ENCODE measurements at places on chromosomes 3 and 15. TPM values are rescaled to one million over a fixed set of nuclear protein-coding genes. Genes with fewer than 3 reads are reported as not detected.

The GRM7 gene
- not detected for total RNA-seq

The SERINC4 gene
- total RNA-seq = not detected

The PFN2 gene
- total RNA-seq = 437 TPM

The LEO1 gene
- total RNA-seq = 17.5 TPM

The CCR2 gene
- not detected for total RNA-seq

The IL17RB gene
- 0.22 TPM for total RNA-seq

The PRKCI gene
- total RNA-seq = 59.8 TPM

The CHST2 gene
- 23.1 TPM for total RNA-seq

DNA sequence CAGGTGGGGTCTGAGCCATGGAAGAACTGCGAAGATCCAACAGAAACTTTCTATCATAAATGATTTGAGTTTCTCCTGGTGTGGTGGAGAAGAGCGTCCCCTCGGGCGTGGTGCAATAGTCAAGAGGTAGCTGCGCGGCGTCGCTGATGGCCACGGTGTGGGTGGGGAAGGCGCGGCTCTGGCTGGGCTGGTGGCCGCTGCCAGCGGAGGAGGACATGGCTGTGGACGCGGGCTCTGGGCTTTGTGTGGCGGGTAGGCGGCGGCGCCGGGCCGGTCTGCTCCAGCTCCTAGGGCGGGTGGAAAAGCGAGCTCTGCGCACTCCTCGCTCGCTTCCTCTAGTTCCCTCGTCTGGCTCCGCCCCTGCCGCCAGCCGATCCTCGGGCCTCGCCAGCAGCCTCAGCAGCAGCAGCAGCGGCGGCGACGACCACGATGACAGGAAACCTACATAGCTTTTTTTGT is 5.9 kb downstream of the STARD9 start:
- DNase-seq = peak; percentile 94

GRCh38 chr3:89742546-89742945 is 635.1 kb downstream of the EPHA3 start:
- no peak for DNase-seq

DNA sequence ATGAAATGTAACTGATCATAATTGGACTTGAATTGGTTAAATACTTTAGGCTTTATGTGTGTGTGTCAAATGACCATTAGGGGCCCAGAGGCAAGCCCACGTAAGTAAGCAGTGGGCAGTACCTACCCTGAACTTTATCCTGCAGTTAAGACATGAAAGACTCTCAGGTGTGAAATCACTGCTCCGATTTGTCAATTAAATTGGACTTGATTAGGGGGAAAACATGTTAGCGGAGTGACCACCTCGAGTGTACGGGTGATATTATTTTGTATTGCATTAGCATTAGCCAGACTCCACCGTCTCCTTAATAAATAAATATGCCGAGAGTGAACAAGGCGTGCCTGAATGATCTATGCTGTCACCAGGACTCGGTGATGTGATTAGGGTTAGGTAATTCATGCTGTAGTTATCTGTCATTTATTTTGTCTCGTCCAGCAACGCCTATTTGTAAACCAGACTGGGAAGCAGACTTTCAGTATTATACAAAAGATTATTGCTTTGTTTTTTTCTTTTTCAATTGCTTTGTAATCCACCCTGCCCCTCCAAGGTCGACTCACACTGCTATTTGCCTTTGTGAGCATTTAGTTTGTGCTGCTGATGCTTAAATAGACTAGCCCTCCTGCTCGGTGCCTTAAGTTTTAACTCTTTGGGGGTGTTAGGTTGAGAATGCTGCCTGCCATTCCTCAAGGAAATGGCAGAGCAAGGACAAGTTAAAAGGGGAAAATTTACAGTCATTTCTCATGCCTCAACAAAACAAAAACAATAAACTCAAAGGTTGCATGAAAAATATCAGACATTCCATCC is 1.8 kb downstream of the RBMS3 start:
- no peak for DNase-seq

DNA sequence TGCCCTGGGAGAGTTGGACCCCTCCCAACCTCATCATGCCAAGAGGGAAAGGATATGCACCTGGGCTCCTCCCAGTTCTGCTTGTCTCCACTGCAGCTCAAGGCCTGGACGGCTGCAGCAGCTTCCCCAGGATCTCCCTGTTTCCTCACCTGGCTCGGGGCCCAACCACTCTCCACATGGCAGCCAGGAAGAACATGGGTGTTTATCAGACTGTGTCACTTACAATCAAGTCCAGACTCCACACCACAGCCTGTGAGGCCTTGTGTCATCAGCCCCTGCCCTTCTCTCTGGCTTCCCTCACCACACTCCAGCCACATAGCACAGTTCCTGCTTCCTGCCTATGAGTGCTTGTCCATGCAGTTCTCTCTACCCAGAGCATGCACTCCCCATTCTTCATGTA is 534.4 kb downstream of the EPHB1 start:
- DNase-seq = no peak

- no peak for DNase-seq
These were observed 1.1 kb upstream of the CD200R1 start for GRCh38 chr3:112976001-112976400.

DNA sequence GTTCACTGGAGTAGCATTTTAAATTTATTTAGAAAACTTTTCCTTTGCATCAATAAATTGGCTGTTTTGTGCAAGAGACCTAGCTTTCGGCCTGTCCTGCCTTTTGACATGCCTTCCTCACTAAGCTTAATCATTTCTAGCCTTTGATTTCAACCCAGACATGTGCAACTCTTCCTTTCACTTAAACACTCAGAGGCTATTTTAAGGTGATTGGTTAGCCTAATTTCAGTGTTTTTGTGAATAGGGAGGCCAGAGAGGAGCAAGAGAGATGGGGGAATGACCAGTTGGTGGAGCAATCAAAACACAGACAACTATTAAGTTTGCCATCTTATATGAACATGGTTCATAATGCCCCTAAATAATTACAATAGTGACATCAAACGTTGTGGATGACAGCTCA is 333.4 kb downstream of the SLC9A9 start:
- no peak for DNase-seq

DNA sequence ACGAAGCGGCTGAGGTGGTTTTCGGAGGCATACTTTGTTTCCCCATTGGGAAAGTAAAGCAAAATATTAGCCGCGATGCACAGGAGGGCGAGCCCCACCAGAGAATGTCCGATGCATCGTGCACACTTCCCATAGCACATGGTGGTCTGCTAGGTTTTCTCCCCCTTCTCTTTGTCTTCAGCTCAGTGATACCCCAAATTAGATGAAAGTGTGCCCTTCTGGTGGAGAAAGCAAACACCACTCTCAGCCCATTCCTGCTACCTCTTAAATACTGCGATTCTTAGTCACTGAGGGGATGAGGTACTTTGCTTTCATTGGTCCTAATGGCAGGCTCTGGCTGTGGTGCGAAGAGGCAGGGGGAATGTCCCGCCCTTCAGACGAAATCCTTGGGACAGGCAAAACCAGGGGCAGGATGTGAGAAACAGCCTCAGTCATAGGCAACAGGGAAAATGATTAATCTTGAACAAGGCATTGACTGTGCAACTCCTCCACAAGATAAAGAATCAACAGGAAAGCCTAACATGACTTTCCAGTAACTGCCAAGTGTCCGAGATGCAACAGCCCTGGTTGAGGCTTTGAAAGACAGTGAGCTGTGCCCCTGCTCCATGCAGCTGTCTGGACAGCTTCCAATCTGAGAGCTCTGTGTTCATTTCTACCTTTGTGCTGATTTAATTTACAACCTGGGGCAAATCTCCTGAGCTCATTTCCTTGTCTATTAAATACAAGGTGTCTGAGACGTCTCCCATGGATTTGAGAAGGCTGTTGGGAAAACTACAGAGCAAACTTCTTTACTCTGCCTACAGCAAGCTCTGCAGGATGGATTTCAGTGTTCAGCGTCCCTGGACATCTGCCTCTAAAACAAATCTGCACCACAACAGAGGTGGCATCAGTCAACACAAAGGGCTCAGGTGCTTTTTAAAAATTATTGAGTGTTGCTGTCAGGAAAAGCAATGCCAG is at the start of gene TM4SF1:
TM4SF1 (minus strand) TSS at position 242 of the 957 bp plus-strand sequence; CDS start at position 140, 102 bp downstream.
- no peak for DNase-seq

GRCh38 chr3:30007668-30008067 is 598.7 kb upstream of the TGFBR2 start:
- DNase-seq = no peak

DNA sequence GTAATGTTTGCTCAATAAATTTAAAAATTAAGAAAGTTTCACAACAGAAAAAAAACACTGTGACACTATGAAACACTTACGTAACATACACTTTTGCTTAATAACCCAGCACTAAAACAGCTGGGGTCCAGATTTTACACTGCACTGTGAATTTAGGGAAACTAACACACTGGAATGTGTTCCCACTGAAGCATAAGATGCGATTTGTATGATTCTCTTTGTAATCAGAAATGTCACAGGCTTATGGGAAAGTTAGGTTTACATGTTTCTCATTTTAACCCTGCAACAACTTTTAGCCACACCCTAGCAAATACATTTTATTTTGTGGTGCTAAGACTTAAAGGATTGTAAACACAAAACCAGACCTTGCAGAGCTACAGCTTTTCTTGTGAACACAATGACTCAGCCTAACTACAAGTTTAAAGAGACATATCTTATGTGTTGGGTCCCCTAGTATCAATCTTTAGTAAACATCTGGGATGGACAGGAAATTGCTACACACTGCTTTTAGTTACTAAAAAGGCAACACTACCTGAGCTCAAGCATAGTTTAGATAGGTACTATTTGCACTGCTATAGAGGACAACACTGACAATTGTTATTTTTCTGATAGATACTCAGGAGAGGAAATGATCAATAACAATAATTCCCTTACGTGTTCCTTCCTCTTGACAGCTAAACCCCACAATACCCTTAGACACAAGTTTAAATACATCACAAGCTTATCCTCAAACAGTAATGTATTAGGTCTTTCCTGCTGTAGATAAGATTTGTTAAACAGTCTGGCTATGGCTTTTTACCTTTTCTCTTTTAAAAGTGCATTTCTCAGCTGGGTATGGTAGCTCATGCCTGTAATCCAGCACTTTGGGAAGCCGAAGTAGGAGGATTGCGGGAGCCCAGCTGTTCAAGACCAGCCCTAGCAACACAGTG is 3.8 kb downstream of the PLD1 start:
- no peak for DNase-seq

GRCh38 chr3:38264353-38264771 is 1.2 kb upstream of the SLC22A13 start:
- DNase-seq = no peak

DNA sequence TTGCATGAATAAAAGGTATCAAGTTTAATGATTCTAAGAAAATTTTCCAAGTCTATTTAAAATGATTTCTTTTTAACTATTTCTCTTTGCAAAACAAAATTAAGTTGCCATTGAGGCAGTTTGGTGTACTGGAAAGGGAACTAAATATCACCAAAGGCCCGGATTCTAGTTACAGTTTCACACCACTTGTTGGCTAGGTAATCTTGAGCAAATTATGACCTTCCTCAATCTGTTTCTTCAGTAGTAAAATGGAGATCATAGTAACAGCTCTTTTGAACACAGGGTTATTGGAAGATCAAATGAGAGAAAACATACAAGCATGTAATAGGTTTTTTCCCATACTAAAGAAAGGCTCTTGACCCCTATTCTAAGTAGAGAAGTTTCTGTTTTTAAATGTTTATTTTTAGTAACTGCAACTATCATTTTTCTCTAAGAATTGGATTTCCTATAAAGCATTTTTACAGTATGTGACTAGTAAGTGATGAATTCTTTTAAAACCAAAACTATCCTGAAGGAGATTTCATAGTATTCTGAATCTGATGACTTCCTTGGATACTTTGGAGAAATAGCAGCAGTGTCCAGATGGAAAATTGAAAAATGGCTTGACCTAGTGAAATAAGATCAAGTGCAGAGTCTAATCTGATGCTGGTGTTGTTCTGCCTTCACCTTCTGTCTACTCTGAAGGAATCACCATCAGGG is 15.7 kb downstream of the SCAANT1 start:
- DNase-seq = no peak
